Activated B cell treated with CpG ODN at 0.5 μM for 24 hours (primary cell): ENCODE measurements at places on chromosomes 3 and 15.

GRCh38 chr3:191441687-191442086 lies 19.3 kb upstream of the PYDC2 start:
- no peak overlapping the region for H3K27ac ChIP-seq
- no peaks in the 10 kb centered on the region for H3K4me1 ChIP-seq
- DNase-seq: no peak
- H3K27me3 ChIP-seq: peaks cover 4% of the 10 kb centered on the region
- no peak overlapping the region for H3K4me3 ChIP-seq
- H3K36me3 ChIP-seq: no peaks in the 10 kb centered on the region

DNA sequence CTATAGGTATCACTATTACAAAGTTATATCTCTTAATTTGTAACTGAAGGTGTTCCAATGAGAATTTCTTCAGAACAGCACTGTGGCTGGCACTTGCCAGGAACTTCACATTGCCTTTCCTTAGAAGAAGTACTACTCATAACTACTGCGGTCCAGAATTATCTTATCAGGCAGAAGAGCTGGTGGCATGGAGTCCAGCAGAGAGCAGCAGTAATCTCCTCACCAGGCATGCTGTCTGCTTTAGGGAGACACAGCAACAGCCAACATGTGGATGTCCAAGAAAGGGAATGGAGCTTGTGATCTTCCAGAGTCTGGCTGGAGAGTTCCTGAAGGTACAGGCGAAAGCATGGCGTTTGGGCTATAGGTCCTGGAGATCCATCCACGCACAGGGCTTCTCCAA lies 919.7 kb upstream of the NR2F2 start:
- H3K27me3 ChIP-seq: no peaks in the 10 kb centered on the region
- H3K4me3 ChIP-seq: no peak overlapping the region
- no peaks in the 10 kb centered on the region for H3K36me3 ChIP-seq
- DNase-seq: no peak
- H3K27ac ChIP-seq: no peak overlapping the region

DNA sequence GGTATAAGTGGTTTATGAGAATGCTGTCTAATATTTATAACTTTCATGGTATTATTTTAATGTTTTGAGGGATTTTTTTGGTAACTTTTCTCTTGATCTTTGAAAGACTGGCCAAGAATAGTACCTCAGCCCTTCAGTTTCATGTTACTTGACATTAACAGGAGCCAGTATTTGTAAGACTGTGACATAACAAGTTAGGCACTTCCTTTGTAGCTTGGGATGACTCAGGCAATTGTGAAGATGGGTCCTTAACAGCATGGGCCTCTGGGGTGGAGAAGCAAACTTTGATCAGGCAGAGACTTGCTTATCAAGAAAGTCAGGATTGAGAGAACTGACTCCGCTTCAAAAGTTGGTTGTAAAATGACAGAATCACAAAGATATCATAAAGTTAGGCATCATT lies 9.5 kb downstream of the LRRC49 start:
- no peak overlapping the region for H3K27ac ChIP-seq
- H3K4me3 ChIP-seq: no peak overlapping the region
- peaks cover 3% of the 10 kb centered on the region for H3K27me3 ChIP-seq
- H3K4me1 ChIP-seq: no peaks in the 10 kb centered on the region
- H3K36me3 ChIP-seq: no peaks in the 10 kb centered on the region

- no peak for DNase-seq
- H3K4me3 ChIP-seq: no peak overlapping the region
- H3K4me1 ChIP-seq: peaks cover 3% of the 10 kb centered on the region
- H3K36me3 ChIP-seq: no peaks in the 10 kb centered on the region
- H3K27me3 ChIP-seq: no peaks in the 10 kb centered on the region
- H3K27ac ChIP-seq: no peak overlapping the region
Observed at GRCh38 chr15:67025719-67026609, 39.4 kb upstream of the SMAD3 start.

DNA sequence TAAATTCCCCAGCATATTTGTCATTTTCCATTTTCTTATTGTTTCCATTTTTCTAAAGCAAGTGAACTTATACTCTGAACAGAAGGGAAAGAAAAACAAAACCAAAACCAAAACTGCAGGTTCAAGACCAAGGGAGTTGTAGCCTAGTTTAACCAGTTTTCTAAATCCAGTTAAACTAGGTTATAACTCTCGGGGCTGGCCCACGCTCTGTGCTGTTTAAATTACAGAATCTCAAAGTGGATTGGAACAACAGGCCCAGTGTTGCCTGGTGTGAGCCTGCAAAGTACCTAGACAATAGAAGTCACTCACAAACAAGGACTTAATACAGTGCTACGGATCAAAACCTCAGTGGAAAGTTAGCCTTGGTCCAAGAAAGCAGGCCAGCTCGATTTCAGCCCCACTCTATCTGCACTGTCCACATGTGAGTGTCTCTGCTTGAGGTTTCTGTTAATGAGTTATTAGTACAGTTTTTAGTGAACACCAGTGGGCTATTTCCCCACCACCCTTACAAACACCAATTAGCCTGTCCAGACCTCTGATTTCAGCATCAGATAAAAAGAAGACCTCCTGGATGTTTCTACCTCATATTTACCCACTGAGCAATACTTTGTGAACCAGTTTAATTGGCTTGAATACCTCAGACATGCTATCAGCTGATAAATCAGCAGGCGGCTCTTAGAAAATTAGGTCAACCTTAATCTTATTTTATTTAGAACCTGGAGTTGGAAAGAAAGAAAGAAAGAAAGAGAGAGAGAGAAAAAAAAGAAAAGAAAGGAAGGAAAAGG lies 93.8 kb upstream of the PDZRN3 start:
- H3K4me3 ChIP-seq: no peak overlapping the region
- H3K27ac ChIP-seq: no peak overlapping the region
- H3K27me3 ChIP-seq: no peaks in the 10 kb centered on the region
- H3K36me3 ChIP-seq: no peaks in the 10 kb centered on the region
- H3K4me1 ChIP-seq: no peaks in the 10 kb centered on the region

DNA sequence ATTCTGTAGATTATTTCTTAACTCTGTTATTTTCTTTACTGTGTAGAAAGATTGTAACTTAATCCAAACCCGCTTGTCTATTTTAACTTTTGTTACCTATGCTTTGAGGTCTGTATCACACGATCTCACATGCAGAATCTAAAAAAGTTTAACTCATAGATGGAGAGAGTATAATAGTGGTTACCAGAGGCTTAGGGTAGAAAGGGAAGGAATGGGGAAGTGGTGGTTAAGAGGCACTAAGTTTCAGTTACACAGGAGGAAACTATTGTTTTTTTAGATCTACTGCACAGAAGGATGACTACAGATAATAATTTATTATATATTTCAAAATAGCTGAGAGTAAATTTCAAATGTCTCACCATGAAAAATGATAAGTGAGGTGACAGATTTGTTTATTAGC lies 515.2 kb downstream of the RSL24D1 start:
- DNase-seq: no peak
- no peaks in the 10 kb centered on the region for H3K36me3 ChIP-seq
- no peak overlapping the region for H3K27ac ChIP-seq
- no peaks in the 10 kb centered on the region for H3K27me3 ChIP-seq
- H3K4me1 ChIP-seq: peaks cover 2% of the 10 kb centered on the region

DNA sequence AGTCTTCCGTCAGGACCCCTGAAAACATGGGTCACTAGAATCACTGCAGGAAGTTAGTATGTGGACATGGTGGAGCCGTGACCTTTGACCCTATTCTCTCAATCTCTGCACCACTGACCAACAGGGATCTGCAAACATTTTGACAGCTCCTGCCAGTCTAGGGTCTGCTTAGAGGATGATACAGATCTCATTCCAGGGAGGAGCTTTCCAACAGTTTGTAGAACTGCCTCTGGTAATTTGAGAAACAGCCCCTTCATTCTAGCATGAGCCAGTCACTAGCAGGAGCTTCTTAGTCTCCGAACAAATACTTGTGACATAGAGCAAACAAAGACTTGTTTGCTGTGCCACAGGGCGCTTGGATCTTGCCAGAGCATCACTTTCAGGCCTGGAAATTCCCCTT lies 270.3 kb upstream of the CFAP20DC start:
- H3K36me3 ChIP-seq: no peaks in the 10 kb centered on the region
- H3K4me3 ChIP-seq: no peak overlapping the region
- no peaks in the 10 kb centered on the region for H3K4me1 ChIP-seq
- no peak overlapping the region for H3K27ac ChIP-seq
- H3K27me3 ChIP-seq: no peaks in the 10 kb centered on the region

GRCh38 chr3:142115867-142116668 lies 33.3 kb downstream of the TFDP2 start:
- no peak overlapping the region for H3K27ac ChIP-seq
- H3K36me3 ChIP-seq: no peaks in the 10 kb centered on the region
- no peak overlapping the region for H3K4me3 ChIP-seq
- no peaks in the 10 kb centered on the region for H3K4me1 ChIP-seq
- DNase-seq: no peak

- H3K27ac ChIP-seq: no peak overlapping the region
- H3K4me1 ChIP-seq: peaks cover 9% of the 10 kb centered on the region
- no peak for DNase-seq
- peaks cover 9% of the 10 kb centered on the region for H3K27me3 ChIP-seq
- H3K36me3 ChIP-seq: no peaks in the 10 kb centered on the region
Observed at GRCh38 chr15:62878070-62878469, 164.5 kb upstream of the TPM1 start.

DNA sequence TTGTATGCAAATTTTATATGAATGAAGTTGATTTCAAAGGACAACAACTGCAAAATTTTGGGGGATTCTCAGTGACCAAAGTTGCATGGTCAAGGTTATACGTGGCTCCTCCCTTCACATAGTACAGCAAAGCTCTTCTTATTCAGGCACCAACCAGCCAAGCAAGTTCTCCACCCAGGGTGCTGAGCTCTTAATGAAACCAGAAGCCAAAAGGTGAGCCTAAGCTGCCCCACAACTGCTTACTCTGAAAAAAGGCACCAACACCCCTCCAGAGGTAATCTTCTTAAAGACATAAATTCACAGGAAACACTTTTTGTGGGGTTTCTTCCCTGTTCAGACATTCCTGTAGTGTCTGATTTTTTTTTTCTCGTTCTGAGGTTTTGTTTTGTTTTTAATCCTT lies 106.1 kb upstream of the GMNC start:
- no peaks in the 10 kb centered on the region for H3K27me3 ChIP-seq
- no peak overlapping the region for H3K27ac ChIP-seq
- H3K36me3 ChIP-seq: no peaks in the 10 kb centered on the region
- no peak overlapping the region for H3K4me3 ChIP-seq
- no peaks in the 10 kb centered on the region for H3K4me1 ChIP-seq
- no peak for DNase-seq

GRCh38 chr3:101252307-101252706 lies 68.1 kb downstream of the IMPG2 start:
- no peaks in the 10 kb centered on the region for H3K36me3 ChIP-seq
- no peak overlapping the region for H3K27ac ChIP-seq
- no peaks in the 10 kb centered on the region for H3K27me3 ChIP-seq
- H3K4me3 ChIP-seq: no peak overlapping the region
- DNase-seq: no peak

GRCh38 chr3:10469441-10470119 lies 35.8 kb downstream of the ATP2B2 start:
- DNase-seq: no peak
- H3K4me3 ChIP-seq: no peak overlapping the region
- H3K27ac ChIP-seq: no peak overlapping the region
- H3K36me3 ChIP-seq: no peaks in the 10 kb centered on the region

- H3K4me1 ChIP-seq: no peaks in the 10 kb centered on the region
- no peak overlapping the region for H3K27ac ChIP-seq
- no peak overlapping the region for H3K4me3 ChIP-seq
- no peak for DNase-seq
- peaks cover 5% of the 10 kb centered on the region for H3K27me3 ChIP-seq
Observed at GRCh38 chr3:190041333-190042041, 79.2 kb downstream of the P3H2 start.

- H3K27ac ChIP-seq: no peak overlapping the region
- no peak for DNase-seq
- H3K36me3 ChIP-seq: no peaks in the 10 kb centered on the region
Observed at GRCh38 chr15:83818591-83818990, 164.7 kb downstream of the ADAMTSL3 start.

DNA sequence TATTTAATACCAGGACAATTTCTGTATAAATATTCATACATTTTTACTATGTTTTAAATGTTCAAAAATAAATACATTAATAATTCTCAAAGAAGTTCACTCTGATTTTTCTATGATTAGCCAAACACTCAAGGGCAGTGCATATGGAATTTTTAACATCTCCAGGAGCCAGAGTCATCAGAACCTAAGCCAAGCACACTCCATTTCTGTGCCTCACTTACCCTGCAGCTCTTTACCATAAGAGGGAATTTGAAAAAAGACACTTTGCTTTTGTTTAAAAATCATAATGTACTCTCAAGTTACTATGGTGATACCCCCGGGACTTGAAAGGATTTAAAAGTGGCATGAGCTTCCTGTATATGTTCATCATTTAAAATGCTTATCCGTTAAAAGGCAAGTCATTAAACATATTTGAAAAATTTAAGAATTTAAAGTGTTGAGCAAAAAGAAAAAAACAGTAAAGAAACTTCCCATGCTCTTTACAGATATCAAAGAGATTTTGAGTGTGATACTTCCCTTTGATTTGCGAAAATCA lies 747.4 kb upstream of the NECTIN3 start:
- H3K27ac ChIP-seq: no peak overlapping the region
- DNase-seq: no peak
- H3K36me3 ChIP-seq: no peaks in the 10 kb centered on the region
- H3K4me1 ChIP-seq: no peaks in the 10 kb centered on the region
